Activated effector memory CD4-positive, alpha-beta T cell treated with Interleukin-2 at 50 U/mL for 16 hours (primary cell): ENCODE measurements at places on chromosomes 2 and 18.

DNA sequence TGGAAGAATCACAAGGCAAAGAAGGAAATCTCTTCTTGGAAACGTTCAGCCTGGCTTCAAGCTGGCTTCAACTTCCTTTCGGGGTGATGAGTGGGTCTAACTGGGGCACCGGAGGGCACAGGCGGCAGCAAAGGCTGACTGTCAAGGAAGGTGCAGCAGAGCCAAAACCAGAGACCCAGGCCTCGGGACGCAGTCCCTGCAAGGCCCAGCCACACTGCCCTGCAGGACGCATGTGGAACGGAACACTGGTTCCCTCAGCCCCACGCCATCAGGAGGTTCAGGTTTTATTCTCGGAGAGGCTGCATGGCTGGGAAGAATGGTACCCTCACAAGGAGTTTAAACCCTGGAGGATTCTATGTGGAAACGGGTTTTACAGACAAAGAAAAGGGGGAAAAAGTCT lies 165.5 kb downstream of the HDAC4 start:
- no peak for DNase-seq

DNA sequence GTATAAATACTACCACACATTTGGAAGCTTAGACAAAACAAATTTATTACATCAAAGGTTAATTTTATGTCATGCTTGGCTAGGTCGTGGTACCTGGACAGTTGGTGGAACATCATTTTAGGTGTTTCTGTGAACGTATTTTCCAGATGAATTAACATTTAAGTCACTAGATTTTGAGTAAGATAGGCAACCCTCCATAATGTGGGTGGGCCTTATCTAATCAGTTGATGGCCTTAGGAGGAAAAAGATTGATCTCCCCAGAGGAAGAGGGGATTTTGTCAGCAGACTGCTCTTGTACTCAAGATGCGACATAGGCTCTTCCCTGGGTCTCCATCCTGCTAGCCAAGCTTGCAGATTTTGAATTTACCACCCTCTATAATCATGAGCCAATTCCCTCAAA lies 85.0 kb downstream of the RPRM start:
- DNase-seq = no peak

GRCh38 chr2:9179572-9180201 lies 26.9 kb upstream of the ASAP2 start:
- DNase-seq = no peak

- DNase-seq = no peak
These were observed 16.1 kb downstream of the TPGS2 start for GRCh38 chr18:36812678-36813077.

DNA sequence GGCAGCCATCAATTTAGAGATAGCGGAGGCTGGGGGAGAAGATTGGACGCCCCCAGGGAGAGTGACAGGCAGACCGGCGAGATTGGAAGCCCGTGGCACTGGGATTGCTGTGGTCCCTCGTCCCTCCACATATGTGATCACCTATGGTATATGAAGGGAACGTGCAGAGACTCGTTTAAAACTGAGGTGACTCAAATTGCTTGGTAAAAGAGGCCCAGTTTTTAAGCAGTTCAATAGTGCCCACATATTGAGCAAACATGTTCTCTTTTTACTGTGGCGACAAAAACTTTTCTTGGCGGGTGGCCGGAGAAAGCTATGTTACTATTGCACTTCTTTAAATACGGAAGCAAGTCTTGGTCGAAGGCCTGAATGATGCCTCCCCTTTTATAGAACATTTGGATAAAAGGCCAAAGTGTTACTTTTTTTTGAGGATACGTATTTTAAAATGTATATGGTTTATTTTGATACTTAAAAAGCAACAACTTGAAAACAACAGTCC lies 9.1 kb downstream of the B3GNT2 start:
- no peak for DNase-seq
